Stimulated activated CD4-positive, alpha-beta T cell treated with anti-CD3 and anti-CD28 coated beads, Interleukin-2, amount 100 ng/mL, for 48 hours (primary cell): ENCODE measurements at places on chromosomes 6 and 20.

GRCh38 chr6:52693773-52694172 lies 22.9 kb downstream of the TMEM14A start:
- no peak for DNase-seq

- no peak for DNase-seq
Observed at GRCh38 chr6:107689951-107690642, 134.0 kb downstream of the SCML4 start.

- no peak for DNase-seq
Observed at GRCh38 chr20:39342463-39342862, 380.3 kb downstream of the DHX35 start.

DNA sequence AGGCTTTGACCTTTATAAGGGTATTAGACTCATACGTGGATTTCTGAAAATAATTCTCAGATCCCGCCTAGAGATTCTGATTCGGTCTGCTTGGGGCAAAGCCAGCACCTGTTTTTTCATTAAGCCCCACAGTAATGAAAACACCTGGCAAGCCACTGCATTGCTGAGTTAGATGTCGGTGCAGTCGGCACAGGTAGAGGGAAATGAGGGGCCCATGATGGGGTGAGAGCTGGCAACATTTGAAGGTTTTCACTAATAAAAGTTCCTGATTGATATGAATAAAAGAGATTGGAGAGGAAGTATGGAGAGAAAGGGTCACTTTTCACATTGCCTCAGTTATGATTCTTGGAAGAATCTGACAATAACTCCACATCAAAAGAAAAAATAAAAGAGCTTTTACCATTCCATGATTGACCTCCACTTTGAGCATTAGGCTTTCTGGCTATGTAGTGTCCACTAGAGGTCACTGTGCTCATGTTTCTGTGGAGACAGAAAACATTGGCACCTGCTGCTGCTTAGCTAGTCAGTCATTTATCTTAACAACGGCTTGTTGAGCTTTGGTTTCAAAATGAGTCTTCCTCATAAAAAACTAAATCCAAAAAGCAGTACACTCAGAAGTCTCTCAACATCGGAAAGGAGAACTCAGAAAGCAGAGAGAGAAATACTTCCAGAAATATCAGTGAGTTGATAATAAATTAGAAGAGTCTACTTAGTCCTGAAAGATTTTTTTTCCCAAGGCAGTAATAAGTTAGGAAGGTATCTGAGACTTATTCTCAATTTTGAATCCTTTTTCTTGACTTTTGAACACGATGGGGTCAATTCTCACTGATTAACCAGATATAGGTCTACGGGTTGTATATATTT lies 53.3 kb upstream of the KLHL31 start:
- DNase-seq, result no peak

- DNase-seq, result no peak
Observed at GRCh38 chr6:142712231-142712630, 232.7 kb downstream of the HIVEP2 start.

- no peak for DNase-seq
Observed at GRCh38 chr6:70145178-70145577, 157.7 kb downstream of the COL9A1 start.

GRCh38 chr20:38144974-38145728 lies 19.9 kb downstream of the TGM2 start:
- no peak for DNase-seq

- no peak for DNase-seq
Observed at GRCh38 chr20:8744228-8744844, 324.6 kb upstream of the PLCB4 start.

DNA sequence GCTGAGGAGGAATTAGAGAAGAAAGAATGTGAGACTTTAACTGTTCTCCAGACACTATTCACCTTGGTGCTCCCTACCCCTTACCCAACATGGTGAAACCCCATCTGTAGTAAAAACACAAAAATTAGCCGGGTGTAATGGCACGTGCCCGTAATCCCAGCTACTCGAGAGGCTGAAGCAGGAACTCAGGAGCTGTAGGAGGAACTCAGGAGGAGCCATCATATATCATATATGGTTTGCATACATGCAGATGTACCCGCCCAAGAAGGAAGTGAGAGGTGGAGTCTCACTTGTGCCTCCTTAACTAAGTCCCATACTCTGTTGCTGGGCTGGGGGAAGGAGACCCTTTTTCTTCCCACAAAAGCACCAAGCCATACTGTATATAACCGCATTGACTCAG lies 35.5 kb upstream of the ME1 start:
- DNase-seq, result no peak

- no peak for DNase-seq
Observed at GRCh38 chr20:25290646-25291431, 43.0 kb downstream of the PYGB start.

DNA sequence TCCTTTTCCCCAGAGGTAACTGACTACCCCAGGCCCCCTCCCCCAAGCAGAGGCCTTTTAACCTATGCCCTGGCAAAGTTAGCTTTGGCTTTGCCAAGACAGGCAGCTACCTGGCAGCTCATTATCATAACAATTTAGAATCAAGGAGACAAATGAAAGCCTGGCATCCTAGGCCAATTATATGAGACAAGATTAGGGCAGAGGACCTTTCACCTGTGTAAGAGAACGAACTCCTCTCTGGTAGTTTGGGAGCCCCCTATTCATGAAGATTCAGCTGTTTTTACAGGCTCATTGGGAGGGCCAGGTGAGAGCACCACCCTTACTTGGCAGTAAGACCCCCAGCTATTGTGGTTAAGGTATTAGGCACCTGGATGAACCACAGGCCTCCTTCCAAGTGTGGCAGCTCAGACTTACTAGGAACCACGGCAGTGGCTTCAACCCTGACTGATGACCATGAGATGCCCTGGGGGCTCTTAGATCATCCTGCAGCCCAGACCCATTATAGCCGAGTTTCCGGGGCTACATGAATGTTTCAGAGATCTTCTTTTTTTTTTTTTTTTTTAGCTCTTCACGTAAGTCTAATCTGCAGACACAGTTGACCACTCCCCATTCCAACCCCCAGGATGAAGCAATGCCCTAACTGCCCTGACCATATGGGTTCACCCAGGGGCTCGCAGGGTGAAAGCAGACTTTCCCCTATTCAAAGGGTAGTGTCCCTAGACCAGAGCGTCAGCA lies 56.2 kb downstream of the RAB44 start:
- DNase-seq, result no peak

- DNase-seq, result no peak
Observed at GRCh38 chr6:73109659-73110058, 115.6 kb downstream of the KHDC1L start.

DNA sequence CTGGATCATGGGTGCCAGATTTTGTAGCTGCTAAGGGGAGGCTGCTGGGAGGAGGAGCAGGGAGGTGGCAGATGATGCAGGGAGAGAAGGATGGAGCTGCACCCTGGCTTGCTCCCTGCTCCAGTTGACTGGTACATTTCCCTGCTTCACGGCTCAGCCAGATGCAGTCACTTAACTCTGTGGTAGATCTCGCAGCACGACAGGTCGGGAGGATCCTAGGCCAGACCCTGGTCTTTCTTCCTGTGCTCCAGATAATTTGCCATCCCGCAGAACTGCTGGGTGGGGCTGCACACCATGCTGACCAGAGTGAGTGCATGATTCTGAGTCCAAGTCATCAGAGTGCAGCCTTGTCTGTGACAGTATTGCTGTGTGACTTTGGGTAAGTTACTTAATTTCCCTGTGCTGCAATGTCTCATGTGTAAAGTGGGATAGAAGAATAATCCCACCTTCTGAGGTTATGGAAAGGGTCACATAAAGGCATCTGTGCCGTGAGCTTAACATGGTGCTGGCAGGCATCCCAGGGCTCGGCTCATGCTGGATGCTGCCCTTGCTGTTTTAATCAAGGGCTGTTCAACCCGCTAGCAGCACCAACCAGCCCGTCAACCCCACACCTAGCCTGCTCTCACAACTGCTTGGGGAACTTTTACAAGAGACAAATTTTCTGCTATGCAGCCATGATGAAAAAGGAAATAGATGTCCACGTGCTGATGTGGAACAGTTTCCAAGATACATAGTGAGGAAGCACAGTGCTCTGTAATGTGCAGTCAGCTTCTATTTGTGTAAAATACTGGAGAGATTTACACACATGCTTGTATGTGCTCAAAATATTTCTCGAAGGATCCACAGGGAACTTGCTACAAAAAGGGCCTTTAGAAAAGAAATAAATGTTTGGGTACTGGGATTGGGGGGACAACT lies 257.9 kb downstream of the CDH26 start:
- DNase-seq, result no peak

DNA sequence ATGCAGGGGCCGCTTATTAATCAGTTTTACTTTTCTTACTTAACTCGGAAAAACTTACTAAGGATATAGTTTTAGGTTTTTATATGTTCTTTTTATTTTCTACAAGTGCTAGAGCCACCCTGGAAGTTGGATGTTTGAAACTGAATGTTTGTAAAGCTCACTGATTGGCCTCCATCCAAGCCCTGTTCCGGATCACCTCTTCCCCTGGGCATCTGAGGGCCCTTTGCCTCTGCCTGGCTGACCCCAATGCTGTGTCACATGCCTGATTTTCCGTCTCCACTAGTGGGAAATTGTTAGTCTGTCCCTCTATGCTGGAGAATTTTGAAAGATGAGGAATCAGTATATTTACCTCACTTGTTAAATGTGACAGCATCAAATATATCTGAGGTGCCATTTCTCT lies 79.3 kb downstream of the SLC35F1 start:
- no peak for DNase-seq

- no peak for DNase-seq
Observed at GRCh38 chr6:169940481-169941271, 189.3 kb downstream of the ERMARD start.

DNA sequence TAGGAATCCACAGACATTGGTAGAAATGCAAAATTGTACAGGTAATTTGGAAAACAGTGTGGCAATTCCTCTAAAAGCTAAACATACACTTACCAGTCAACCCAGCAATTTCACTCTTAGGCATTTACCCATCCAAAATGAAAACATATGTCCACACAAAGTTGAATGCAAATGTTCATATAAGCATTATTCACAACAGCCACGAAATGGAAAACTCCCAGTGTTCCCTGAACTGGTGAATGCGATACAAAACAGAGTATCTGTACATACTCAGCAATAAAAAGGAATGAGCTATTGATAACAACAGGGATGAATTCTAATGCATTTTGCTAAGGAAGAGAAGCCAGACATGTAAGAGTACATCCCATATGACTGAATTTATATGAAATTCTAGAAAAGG lies 32.4 kb upstream of the RAB22A start:
- DNase-seq, result no peak

GRCh38 chr6:4640139-4640538 lies 136.1 kb upstream of the CDYL start:
- DNase-seq, result no peak

- no peak for DNase-seq
Observed at GRCh38 chr6:87905101-87905641, 142.5 kb upstream of the SPACA1 start.

GRCh38 chr6:89475634-89476033 lies 42.7 kb downstream of the ANKRD6 start:
- no peak for DNase-seq

- no peak for DNase-seq
Observed at GRCh38 chr20:35013421-35014411, 58.0 kb downstream of the MYH7B start.

- DNase-seq, result peak; percentile 29
Observed at GRCh38 chr6:32666420-32667300, at the start of gene HLA-DQB1. HLA-DQB1 (minus strand) TSS chr6:32666657; CDS start chr6:32666607, 50 bp downstream.

- DNase-seq, result no peak
Observed at GRCh38 chr20:45012682-45013302, 46.5 kb downstream of the STK4 start.

DNA sequence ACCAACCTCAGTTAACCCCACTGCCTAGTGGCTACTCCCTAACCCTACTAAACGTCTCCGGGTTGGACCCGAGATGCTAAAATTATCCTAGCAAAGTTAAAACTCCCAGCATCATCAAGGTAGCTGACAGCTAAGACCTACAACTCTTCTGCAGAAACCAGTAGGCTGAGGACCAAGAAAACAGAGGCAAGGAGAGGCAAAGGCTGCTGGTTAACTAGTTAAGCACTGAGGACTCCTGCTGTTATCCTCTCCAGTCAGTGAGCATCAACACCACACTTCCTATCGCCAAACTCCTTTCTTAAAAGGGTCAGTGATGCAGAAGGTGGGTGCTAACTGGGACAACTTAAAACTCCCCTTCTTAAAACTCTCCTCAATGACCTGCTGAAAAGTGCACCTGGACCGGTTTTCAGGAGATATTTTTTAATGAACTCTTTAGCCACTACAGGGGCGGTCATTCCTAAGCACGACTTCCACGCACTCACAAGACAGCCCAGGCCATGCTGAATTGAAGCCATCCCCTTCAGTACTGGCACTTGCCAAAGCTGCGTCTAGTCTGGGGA lies 1.7 kb downstream of the TRERF1 start:
- no peak for DNase-seq

GRCh38 chr6:32659856-32660595 lies 6.4 kb downstream of the HLA-DQB1 start:
- DNase-seq, result no peak

- DNase-seq, result no peak
Observed at GRCh38 chr6:168870982-168871381, 382.7 kb downstream of the THBS2 start.

DNA sequence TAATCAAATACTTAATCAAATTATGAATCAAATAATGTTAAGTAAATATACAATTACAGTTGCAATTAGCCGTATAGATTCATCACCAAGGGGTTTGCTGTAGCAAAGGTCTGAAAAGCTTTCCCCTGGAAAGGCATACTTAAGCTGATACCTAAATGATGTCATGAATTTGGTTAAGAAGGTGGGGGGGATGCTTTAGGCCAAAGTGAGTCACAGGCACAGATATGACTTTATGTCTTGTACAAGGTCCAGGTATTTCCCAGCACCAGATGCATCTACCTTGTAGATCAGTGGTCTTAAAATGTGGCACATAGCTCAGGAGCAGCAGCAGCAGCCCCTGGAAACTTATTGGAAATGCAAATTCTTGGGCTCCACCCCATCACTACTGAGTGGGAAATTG lies 557.3 kb upstream of the CDH4 start:
- no peak for DNase-seq

DNA sequence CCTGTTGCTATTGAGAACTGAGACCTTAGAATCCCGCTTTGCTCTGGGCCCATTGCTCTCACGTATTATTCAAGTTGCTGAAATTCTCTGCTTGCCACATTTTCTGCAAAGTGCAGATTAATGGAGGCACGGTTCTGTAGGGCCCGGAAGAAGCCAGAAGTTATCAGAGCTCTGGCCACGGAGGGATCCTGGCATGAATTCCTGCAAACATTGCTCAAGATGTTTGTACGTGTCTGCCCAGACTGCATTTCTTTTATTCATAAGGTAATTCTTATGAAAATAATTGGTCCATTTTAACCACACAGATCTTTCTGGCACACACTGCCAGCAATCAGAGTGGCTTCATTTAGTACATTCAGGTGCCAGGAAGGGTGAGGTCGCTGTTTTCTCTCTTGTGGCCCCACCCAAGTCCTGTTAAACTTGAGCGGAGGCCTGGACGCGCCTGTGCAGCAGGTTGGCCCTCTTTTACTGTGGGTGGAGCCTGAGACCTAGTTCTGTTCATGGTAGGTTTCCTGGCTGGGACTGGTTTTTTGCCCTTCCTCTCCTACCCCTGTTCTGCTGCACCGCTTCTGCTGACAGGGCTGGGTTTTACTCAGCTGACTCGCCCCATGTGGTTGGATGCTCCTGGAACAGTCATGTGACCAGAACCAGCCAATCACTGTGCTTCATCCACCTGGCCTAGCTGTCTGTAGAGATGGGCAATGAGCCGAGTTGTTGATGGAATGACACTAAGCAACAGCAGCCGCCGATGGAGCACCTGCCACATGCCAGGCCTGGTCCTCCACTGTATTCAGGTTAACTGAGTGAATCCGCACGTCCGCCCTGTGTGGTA lies 230.2 kb downstream of the CDH4 start:
- DNase-seq, result no peak
